ENCODE measurements at places on chromosomes 6 and 20. TPM values are rescaled to one million over a fixed set of nuclear protein-coding genes. Genes with fewer than 3 reads are reported as not detected.

DNA sequence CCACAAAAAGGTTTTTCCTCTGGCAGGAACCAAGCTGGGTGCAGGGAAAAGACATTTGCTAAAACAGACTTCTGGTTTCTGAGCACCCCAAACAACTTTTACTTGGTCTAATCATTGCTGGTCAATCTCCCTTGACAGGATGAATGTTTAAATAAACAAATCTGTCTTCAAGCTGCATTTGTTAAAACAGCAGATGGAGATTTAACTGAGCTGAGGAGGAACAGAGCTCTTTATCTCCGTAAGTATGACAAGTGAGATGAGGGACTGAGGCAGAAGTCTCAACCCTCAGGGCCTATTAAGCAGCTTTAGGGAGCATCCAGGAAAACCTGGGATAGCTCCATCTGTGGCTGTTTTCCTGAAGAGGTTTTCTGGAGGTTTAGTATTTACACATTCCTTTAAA is 40.6 kb downstream of the NINL start:
- DNase-seq, result no peak
- no peaks in the 10 kb centered on the region for H3K36me3 ChIP-seq
- no peaks in the 10 kb centered on the region for H3K27me3 ChIP-seq
- no peak overlapping the region for H3K27ac ChIP-seq
- no peak overlapping the region for H3K4me3 ChIP-seq
- no peaks in the 10 kb centered on the region for H3K4me1 ChIP-seq

- peaks cover 12% of the 10 kb centered on the region for H3K27me3 ChIP-seq
- peaks cover 22% of the 10 kb centered on the region for H3K36me3 ChIP-seq
- peaks cover 21% of the 10 kb centered on the region for H3K4me1 ChIP-seq
- DNase-seq, result no peak
- no peak overlapping the region for H3K4me3 ChIP-seq
These were observed 26.6 kb downstream of the NSFL1C start for GRCh38 chr20:1440024-1440423.

GRCh38 chr20:44038681-44039123 is 124.0 kb downstream of the TOX2 start:
- H3K27me3 ChIP-seq, result peaks cover 81% of the 10 kb centered on the region
- no peak for DNase-seq
- H3K4me1 ChIP-seq, result peaks cover 12% of the 10 kb centered on the region
- H3K27ac ChIP-seq, result no peak overlapping the region
- H3K36me3 ChIP-seq, result peaks cover 3% of the 10 kb centered on the region

DNA sequence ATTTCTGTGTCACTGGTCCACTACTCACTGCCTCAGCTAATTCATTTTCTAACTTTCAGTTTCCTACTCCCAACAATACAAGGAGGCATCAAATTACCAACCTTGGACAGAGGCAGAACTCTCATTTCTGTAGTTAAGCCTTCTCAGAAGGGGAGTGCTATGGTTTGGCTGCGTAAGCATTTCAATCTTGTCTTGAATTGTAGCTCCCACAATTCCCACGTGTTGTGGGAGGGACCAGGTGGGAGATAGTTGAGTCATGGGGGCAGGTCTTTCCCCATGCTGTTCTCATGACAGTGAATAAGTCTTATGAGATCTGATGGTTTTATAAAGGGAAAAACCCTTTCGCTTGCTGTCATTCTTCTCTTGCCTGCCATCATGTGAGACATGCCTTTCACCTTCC is 22.9 kb downstream of the HLA-DRA start:
- DNase-seq, result peak; percentile 41
- H3K36me3 ChIP-seq, result no peaks in the 10 kb centered on the region
- peaks cover 15% of the 10 kb centered on the region for H3K4me1 ChIP-seq
- no peak overlapping the region for H3K27ac ChIP-seq
- H3K4me3 ChIP-seq, result no peak overlapping the region
- H3K27me3 ChIP-seq, result peaks cover 67% of the 10 kb centered on the region

GRCh38 chr6:41970436-41970846 is 28.8 kb upstream of the CCND3 start:
- peaks cover 9% of the 10 kb centered on the region for H3K36me3 ChIP-seq
- H3K4me3 ChIP-seq, result no peak overlapping the region
- H3K27me3 ChIP-seq, result no peaks in the 10 kb centered on the region
- DNase-seq, result no peak

DNA sequence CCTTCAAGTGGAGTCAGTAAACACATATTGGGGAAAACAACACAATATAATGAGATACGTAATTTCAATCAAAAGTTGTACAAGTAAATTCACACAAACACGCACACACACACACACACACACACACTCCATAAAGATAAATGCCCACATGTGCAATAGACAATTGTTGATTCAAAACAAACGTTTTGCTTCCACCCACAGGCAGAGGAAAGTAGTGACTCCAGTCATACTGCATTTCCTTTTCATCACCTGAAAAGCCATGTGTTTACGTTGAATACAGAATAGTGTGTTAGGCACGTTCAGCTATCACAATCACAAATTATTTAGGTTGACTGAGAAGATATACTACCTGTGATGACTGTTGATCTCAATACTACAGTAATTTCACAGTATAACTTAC is 443.8 kb upstream of the MANEA start:
- no peaks in the 10 kb centered on the region for H3K4me1 ChIP-seq
- H3K36me3 ChIP-seq, result no peaks in the 10 kb centered on the region
- no peak overlapping the region for H3K27ac ChIP-seq

DNA sequence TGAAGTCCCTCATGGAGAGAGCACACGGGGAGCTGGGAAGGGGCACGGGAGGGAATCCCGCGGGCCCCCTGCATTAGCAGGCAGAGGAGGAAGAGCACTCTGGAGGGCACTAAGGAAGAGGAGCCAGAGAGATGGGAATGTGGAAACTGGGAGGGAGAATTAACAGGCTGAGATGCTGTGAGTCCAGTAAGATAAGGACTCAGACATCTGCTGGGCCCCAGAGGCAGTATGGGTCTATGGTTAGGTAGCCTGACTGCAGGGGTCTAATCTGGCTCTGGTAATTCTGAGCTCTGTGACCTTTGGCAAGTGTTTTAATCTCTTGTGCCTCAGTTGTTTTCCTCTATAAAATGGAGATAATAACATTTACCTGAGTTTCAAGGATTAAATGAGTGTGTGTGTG is 15.7 kb upstream of the SRSF3 start:
- H3K36me3 ChIP-seq, result no peaks in the 10 kb centered on the region
- H3K4me3 ChIP-seq, result no peak overlapping the region
- H3K27me3 ChIP-seq, result no peaks in the 10 kb centered on the region
- H3K4me1 ChIP-seq, result peaks cover 11% of the 10 kb centered on the region
- no peak overlapping the region for H3K27ac ChIP-seq

DNA sequence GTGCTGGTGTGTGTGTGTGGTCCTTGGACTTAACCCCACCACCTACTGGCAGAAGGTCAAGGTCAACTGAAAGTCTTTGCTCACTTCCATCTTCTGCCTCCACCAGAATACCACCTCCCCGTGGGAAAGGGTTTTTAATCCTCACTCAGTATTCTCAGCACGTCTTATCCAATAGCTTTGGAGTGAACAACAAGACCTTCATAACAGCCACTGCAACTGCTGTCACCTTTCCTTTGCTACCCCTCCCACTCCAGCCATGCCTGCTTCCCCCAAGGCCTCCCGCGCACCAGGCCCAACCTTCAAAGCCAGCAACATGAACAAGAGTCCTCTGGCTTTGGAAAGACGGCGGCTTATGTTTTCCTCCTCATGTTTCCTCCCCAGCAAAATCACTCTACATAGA is 787 bp upstream of the BTN2A2 start:
- peaks cover 38% of the 10 kb centered on the region for H3K4me1 ChIP-seq
- no peak overlapping the region for H3K27ac ChIP-seq
- DNase-seq, result no peak

DNA sequence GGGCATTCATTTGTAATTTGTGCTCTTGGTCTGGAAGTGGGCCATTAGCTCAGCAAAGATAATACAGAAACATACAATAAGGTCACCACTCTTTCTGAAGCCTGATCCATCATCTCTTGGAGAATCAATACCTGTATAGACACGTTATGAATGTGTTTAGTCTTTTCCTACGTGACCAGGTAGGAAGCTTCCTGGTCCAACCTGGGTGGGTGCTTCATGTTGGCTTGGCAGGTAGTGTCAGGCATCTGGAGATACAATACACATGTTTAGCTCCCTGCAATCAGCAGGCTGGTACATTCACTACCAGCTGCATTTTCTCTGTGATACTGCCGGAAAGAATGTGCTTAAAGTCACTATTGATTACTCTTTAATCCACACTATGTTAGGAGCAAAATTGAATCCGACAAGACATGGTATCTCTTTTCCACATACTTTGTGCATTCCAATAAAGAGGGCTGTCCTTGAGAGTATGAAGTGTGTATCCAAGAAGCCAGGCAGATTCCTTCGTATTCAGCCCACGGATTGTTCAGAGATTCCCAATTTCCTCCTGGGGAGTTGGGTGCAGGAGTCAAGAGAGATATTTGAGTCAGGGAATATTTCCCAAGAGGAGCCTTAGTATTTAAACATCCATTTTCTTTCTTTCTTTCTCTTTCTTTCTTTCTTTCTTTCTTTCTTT is 49.9 kb upstream of the RANBP9 start:
- peak overlapping the region; percentile 52 for H3K27ac ChIP-seq
- H3K4me1 ChIP-seq, result peaks cover 47% of the 10 kb centered on the region
- DNase-seq, result no peak

DNA sequence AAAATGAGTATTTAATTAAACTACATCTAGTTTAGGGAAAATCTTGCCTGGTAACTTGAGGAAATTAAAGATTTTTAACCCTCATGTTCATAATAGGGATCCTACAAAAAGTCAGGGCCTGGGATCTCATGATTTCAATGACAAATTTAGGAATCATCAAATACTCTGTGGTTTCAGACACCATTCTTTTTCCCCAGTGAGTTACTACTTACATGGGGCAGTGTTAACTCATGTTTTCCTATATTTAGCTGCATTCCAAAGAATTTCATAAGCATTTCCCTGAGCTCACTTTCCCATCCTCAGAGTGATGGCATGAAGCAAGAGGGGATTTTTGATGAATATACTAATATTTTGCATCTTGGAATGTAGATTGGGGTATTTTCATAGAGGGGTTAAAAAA is 321.7 kb downstream of the CENPW start:
- no peak overlapping the region for H3K27ac ChIP-seq
- no peaks in the 10 kb centered on the region for H3K4me1 ChIP-seq
- H3K27me3 ChIP-seq, result no peaks in the 10 kb centered on the region

- no peaks in the 10 kb centered on the region for H3K4me1 ChIP-seq
- H3K27ac ChIP-seq, result no peak overlapping the region
- no peaks in the 10 kb centered on the region for H3K36me3 ChIP-seq
- no peak for DNase-seq
- H3K4me3 ChIP-seq, result no peak overlapping the region
- H3K27me3 ChIP-seq, result no peaks in the 10 kb centered on the region
These were observed 387.9 kb downstream of the ADGRB3 start for GRCh38 chr6:69022993-69023392.

GRCh38 chr6:23890543-23891227 is 235.3 kb upstream of the NRSN1 start:
- DNase-seq, result no peak
- H3K4me1 ChIP-seq, result no peaks in the 10 kb centered on the region
- no peak overlapping the region for H3K27ac ChIP-seq
- no peaks in the 10 kb centered on the region for H3K36me3 ChIP-seq
- H3K4me3 ChIP-seq, result no peak overlapping the region
- no peaks in the 10 kb centered on the region for H3K27me3 ChIP-seq

Gene SASH1
- total RNA-seq, result 0.98 TPM

Gene OR2H1
- not detected for total RNA-seq

Gene HLA-DRA
- total RNA-seq, result 204 TPM

Gene SRSF12
- not detected for total RNA-seq

Gene CD93
- total RNA-seq, result 5.6 TPM

Gene PBOV1
- total RNA-seq, result not detected

Gene CGAS
- 48.2 TPM for total RNA-seq

Gene FABP7
- total RNA-seq, result not detected
